Stimulated activated CD4-positive, alpha-beta T cell treated with anti-CD3 and anti-CD28 coated beads, Interleukin-1b, Interleukin-23, amount 100 ng/mL, for 1 hour (primary cell): ENCODE measurements at places on chromosomes 2 and 18.

DNA sequence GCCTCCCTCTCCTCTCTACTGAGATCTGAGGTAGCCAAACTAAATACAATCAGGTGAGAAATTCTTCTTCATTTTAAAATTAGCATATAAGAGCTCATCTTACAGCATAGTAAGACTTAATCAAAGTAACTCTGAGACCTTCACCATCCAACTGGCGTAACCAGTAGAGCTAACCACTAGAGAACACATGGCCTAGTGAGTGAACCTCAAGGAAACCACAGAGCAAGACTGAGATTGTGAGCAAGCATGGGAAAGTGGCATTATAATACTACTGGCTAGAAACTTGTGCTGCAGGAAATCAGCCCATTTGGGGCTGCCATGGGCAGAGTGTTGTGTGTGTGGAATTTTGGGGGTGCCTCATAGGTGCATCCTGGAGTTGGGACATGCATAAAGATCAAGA, 61.1 kb upstream of the SPHKAP start:
- DNase-seq, result no peak

DNA sequence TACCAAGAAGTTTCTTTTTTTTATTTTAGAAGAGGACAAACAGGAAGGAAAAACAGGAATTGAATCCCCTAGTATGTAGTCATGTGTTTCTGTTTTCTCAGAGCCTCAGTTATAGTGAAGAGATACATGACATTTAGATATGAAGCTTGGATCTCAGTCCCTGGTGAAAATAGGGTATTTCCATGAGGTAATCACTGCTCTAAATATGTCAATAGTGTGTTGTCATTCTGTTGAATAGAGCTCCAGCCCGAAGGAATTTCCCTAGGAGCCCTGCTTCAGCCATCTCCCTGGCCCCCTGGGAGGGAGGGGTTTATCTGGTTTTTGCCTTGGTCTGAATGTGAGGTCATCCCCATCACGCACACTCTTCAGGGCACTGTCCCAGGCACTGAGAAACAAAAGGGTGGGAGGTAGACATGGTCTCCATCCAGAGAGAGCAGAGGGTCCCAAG, 47.1 kb upstream of the REL start:
- DNase-seq, result no peak

DNA sequence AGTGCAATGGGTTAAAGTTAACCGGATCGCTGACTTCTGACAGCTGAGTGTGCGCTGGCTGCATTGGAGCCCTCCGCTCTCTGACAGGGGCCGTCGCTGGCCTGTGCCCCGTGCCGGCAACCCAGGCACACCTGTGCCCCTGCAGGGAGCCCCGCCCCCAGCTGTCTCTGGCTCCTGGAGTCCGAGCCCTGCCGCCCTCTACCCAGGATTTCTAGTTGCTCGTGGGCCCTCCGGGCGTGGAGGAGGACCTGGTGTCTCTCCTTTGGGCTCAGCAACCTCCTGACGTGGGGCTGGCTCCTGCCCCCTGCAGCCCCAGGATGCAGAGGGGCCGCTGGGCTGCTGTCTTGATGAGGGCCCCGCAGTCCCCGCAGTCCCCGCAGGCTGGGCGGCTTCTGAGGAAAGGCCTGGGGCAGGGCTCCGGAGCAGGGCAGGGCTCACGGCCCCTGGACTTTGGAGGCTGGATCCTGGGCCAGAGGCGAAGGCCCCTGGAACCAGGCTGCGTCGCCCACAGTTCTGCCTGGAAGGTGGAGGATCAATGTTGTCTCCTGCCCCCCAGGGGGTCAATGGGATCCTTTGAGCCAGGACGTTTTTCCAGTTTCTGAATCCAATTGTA, 172.8 kb downstream of the RNF144A start:
- DNase-seq, result no peak

DNA sequence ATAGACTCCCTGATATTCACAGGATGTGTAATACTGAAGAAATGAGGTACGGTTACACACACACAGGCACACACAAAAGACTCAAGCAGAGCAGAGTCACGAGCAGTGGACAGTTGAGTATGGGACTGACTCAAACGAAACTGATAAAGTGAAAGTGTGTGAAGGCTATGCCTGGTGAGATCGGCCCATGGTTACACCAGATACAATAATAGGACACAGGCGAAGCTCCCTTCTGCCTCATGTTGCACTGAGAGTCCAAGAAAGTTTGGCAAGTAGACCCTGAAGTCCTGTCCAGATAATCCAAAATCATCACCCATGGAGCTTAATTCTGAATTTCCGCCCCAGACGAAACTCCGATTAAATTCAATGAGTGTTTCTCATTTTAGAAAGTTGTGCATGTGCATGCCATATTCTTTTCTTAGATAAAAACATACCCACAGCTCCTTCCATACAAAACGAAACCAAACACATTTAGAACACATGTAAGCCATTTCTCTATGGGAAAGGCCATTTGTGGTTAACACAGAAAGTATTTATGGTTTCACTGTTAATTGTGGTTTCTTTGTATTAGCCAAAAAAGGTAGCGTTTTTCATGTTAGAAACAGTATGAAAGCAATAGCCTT, 567.6 kb downstream of the PLCL1 start:
- DNase-seq, result no peak

GRCh38 chr2:53777134-53777533, 9.5 kb downstream of the CHAC2 start:
- no peak for DNase-seq

GRCh38 chr2:595141-595815, 81.9 kb downstream of the TMEM18 start:
- no peak for DNase-seq

- DNase-seq, result no peak
Measured at GRCh38 chr2:9756692-9757250, 86.5 kb upstream of the TAF1B start.

DNA sequence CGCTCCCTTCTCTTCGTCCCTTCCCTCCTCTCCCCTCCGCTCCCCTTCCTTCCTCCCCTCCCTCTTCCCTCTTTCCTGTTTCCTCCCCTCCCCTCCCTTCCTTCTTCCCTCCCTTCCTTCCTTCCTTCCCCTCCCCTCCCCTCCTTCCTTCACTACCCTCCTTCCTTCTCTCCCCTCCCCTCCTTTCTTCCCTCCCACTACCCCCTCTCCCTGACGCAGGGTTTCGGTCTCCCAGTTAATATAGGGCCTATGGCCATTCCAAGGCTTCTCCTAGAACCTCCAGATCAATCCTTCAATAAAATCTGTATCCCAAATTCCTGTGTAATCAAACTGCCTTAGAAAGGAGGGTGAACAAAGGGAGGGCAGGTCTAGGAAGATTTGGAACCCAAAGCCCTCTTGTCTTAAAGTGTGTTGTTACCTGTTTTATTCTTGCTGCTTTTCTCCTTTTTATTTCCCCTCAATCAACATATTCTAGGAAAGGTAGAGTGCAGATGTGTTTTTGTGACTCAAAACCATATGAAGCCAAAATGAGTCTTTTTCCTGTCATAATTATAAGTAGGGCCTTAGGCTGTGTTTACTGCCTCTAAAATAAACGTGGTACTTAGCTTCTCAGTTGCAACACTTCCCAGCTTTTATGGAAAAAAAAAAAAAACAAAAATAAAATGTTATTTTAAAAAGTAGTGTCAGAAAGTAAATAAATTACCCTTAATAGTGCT, 53.7 kb downstream of the GPD2 start:
- DNase-seq, result no peak

DNA sequence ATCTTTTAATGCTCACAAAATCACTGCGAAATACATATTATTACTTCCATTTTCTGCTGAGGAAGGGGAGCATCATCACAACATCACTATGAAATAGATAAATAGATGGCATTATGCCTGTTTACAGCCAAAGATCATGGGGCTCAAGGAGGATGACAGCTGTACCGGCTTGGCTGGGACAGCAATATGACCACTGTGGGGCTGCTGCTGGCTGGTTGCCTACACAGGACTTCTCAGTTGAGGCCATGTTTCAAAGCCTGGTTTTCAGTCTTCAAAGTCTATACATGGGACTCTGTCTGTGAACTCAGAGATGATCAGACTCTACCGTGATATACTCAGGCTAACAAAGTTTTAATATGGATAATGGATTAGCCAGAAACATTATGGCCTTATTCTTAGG, 58.7 kb downstream of the SPATS2L start:
- no peak for DNase-seq

GRCh38 chr2:201969938-201970785, 63.5 kb upstream of the FZD7 start:
- DNase-seq, result no peak

GRCh38 chr2:88680916-88681315, 10.6 kb upstream of the RPIA start:
- DNase-seq, result no peak

- DNase-seq, result no peak
Measured at GRCh38 chr2:10161206-10161931, 38.8 kb downstream of the RRM2 start.

DNA sequence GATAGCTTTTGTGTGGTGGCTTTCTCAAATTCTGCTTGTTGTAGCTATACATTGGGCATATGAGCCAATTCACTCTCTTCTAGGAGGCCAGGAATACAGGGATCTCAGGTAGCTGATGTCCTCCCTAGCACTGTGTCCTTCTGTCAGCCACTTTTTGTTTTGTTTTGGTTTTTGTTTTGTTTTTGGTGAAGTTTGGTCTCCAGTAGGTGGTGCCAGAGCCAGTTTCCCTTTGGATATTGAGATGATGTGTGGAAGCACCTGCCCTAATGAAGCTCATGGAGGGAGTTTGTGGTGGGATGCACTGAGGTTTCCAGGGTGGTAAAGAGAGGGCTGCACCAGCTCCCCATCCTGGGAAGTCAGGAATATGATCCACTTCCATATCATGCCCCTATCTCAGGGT, 100.5 kb upstream of the VWC2L start:
- DNase-seq, result no peak

DNA sequence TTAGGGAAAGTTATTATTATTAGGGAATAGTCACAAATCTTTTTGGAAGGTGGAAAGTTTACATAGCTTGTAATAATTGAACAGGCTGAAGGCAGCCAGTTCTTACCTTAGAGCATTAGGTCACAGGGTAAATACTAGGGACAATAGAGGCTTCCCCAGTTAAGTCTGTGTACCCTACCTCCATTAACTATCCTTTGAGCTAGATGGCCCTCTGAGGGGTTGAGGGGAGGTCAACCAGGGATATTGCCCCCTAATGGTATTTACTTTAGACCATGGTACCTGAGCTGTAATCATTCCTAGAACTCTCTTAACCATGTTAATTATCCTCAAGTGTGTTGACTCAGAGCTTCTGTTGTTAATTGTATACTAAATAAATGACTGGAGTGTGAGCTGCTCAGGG, 120.5 kb upstream of the SCN7A start:
- no peak for DNase-seq

DNA sequence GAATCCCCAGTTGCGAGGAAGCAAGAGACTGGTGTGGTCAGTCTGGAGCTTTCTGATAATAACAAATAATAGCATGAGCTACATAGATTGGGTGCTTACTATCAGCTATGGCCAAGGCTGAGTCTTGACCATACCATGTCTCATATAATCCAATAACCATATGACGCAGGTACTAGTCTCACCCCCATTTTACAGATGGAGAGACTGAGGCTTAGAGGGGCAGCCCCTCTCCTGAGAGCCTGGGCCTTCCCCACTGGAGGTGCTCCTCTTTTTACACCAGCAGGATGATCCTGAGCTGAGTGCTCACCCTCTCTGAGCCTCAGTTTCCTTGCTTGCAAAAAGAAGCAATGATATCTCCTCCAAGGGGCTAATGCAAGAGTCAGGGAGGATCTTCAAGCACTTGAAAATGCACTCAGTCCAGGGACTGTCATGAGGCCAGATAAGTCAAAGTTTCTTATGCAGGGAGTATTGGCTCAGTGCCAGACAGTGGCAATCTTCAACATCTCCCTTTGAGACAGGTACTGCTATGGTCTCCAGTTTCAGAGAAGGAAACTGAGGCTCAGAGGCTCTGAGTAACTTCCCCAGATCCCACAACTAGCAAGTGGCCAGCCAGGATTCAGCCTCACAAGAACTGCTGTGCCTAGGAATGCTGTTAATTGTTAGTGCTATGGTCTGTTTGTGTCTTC, 149.7 kb downstream of the TFCP2L1 start:
- no peak for DNase-seq

DNA sequence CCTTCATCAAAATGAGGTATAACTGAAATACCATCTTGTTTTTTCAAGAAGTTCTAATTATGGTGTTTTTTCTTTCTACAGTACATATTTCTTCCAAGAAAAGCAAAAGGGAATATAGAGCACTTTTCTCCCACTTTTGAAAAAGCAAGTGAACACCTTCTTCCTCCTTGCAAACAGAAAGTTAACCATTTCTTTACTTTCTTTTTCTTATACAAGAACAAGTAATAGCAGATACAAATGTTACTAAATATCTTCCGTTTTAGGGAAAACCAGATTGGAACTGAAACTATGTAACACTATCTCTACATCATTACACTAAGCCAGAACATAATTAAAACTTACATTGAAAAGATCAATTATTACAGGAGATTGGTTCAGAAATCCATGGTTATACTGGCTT, 44.0 kb downstream of the COBLL1 start:
- no peak for DNase-seq

DNA sequence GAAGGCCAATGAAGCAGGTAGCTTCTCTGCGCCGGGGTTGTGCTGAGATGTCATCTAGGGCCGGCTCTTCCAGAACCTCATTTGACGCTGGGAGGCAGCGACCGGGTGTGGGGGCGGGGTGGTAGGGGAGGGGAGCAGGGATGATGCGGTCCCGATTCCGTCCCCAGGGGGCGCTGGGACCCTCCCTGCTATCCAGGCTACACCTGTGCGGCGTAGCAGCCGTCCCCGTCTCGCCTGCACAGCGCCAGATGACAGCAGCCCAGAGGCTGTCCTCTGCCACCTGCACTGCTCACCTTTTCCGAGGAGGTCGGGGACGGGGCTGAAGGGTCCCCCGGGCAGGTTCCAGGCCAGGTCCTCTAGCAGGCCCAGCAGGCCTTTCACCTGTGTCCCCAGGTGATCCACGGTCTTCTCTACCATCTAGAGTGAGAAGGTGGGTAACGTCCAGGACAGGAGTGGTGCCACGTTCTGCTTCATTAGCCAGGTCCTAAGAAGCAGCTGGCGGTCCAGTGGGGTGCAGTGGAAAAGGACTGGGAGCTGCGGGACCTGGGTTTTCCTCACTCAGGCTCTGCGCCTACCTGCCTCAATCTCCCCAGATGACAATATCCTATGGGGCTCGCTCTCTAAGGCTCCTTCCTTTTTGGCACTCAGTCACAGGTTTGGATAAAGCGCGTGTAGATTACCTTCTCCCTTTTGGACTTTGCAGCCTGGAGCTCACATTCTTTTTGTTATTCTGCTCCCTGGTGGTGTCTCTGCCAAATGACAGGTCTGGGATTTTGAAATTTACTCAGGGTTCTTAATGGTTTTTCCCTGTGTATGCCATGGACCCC, 56.0 kb upstream of the RAB6C start:
- DNase-seq, result no peak

GRCh38 chr18:11962597-11962996, 18.7 kb upstream of the IMPA2 start:
- no peak for DNase-seq

GRCh38 chr2:100416397-100416934, 1.0 kb downstream of the CHST10 start:
- DNase-seq, result no peak
